Natural killer cell (primary cell): ENCODE measurements at places on chromosomes 11 and 22.

DNA sequence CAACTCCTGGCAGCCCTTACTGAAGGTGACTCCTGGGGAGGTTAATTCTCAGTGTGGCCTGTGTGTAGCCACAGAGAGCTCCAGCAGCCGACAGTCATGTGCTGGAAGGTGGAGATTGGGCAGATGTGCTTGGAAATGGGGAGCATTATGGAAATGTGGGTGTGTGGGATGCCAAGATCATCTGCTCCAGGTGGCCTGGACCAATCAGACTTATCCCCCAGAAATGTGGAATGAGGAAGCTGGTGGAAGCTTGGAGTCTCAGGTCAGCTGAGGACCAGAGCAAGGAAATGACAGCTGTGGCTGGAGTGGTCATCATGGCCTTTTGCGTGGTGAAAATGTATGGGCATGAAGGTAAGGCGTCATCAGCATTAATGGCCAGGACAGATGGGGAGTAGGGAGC, 234.0 kb downstream of the MIAT start:
- DNase-seq: no peak

GRCh38 chr11:46736615-46737014, 17.6 kb downstream of the F2 start:
- no peak for DNase-seq

DNA sequence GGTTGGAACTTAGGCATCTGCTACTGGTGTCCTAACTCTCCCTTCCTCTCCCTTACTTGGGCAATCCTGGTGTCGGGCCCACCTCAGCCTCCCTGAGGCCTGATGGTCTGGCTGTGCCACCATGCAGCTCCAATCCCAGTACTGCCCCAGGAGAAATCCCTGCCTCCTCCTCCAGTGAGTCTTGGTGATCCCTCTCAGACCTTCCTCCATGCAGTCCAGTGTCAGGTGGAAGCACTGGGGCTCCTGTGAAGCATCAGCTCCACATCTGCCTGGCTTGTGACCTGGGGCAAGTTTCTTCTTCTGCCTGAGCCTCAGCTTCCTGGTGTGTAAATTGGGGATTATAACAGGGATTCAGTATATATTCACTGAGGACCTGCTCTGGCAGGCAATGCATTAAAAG, 1.8 kb upstream of the PELI3 start:
- DNase-seq: no peak

- DNase-seq: no peak
Observed at GRCh38 chr11:100680070-100680469, 7.0 kb upstream of the ARHGAP42 start.

DNA sequence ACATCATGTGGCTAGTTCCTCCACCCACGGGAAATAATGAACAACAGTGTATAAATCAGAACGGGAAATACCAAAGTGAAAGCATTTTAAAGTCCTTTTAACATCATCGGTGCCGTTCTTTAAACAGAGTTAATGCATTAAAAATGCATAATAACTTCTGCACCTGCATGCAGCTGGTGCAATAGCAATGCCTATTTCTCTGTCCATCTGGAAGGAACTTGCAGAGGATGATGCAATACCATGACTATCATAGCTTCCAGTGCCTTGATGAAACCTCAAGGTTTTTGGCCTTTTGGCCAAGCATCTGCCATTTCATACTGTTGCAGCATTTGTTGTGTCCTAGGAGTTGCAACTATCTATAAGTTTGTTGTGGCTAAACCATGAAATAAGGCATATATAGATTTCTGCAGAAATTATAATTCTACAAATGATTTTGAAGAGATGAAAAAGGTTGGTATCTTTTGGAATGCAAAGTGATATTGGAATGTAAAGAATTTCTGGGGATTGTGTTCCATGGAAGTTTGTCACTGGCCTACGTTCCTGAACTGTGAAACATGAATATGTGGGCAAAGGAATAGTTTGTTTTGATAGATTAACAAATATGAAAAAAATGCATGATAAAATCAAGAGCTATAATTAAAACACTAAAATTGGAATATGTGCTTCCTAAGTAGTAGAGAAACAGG, 9.8 kb upstream of the EIF3F start:
- no peak for DNase-seq

GRCh38 chr11:78476066-78476465, 58.4 kb upstream of the GAB2 start:
- DNase-seq: no peak

DNA sequence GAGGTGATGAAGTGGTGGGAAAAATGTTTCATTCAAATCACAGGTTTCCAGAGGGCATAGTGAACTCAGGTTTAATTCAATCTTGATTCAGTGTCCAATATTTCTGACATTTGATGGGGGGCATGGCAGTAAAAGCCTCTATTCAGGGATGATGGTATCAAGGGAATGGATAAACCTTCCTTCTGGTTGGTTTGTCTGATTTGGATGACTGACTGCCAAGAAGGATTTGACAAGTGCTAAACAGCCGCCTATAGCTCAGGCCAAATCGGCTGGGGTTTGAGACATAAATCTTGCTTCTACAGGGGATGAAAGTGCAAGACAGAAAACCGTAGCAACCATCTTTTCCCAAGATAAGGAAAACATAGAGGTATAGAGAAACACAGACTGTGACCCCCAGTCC, 121.8 kb upstream of the C11orf87 start:
- no peak for DNase-seq

DNA sequence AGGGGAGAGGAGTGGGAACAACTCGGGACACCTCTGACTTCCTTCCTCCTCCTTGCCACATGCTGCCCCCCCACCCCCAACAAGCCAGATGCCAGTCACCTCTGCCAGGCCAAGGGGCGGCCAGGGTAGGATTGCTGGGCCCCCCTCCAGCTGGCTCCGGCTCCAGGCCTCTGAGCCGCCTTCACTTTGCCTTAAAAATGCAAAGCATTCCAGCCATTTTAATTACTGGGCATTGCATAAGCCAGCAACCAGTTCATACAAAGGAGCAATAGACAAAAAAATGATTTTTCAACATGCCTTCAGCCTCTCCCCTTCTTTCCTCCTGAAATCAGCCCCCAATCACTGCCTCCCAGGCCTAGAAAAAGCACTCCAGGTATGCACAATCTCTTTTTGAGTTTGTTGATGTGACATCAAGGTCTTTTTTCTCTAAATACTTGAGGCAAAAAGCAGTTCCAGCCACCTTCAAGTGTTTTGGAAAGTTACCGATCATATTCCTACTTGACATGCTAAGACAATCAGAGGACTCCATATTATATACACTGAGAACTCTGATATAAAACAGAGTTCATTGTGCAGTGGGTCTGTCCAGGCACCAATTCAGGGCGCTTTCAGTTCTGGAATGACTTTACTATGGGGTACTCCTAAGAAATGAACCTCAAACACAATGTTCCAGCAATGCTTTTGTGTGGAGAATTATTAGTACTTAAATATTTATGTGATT, 12.4 kb upstream of the TIMP3 start:
- DNase-seq: no peak

- no peak for DNase-seq
Observed at GRCh38 chr11:124656774-124657630, 16.5 kb downstream of the SIAE start.

DNA sequence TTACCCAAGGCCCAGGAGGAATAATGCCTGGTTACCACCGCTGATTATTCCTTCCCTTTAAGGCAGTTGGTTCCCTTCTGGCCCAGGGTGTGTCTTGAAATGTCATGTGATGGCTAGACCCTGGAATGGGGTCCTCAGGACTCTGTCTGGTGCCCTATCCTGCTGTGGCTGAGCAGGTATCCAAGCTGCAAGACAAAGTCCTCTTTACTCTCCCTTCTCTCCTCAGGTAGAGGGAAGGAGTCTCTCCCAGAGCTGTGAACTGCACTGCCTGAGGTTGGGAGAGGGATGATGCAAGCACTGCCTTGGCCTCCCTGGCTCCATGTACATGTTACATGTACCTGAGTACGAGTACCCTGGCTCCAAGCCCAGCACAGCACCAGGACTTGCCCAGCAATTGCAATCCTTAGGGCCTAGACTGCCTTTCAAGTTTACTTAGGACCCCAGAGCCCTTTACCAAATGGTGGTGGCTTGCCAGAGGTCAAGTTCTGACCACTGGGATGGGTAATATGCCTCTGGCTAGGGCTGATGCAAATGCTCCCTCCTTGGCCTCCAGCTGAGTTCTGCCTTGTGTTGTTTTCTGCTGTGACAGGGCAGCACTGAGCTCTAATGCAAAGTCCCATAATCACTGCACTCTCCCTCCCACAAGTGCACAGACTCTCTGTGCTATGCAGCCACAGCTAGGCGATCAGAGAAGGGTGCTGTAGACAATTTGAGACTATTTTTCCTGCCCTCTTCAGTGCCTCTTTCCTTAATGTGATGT, 20.7 kb upstream of the AQP11 start:
- no peak for DNase-seq

DNA sequence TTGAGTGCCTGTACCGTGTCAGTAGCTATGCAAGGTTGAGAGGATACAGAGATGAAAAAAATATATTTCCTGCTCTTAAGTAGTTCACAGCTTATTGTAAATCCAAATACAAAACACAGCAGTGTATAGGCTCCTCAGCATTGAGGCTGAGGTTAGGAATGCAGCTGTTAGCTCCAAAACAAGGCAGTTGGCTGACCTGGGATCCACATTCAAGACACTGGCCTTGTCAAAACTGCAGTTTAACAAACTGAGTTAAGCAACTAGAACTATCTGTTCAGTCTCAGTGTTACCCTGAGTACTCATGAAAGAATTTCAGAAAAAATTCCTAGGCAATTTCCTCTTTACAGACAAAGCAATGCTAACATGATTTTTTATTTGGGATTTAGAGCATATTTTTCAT, 42.8 kb downstream of the REXO2 start:
- DNase-seq: no peak

DNA sequence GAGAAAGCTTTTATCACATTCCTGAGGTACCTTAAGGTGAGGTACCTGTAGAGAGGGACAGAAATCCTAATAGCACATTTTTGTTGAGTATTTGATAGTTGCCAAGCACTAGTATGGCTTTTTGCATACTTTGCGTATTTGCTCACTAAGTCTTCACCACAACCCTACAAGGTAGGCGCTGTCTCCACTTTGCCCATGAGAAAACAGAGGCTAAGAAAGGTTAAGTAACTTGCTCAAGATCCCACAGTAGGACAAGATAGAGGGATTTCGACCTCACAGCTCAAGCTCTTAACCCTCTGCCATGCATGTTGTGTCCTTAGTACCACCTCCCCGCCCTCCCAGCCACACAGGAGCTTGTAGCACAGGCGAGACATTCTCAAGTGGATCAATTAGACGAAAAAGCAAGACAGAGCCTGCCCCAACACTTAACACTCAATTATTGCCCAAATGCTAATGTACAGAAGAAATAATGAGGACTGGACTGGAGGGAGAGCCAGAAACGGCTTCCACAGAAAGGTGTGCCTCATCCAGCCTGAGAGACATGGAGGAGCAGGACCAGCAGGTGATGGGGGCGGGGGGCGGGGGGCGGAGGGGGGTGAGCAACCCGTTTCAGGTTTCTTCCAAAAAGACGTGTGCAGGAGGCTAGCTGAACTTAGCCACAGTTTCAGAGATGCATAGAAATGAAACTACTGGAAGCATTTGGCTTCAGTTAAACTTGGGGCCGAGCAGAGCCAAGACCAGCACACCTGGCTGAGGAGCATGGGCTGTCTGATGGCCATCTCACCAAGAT, 26.7 kb upstream of the CD44 start:
- no peak for DNase-seq

DNA sequence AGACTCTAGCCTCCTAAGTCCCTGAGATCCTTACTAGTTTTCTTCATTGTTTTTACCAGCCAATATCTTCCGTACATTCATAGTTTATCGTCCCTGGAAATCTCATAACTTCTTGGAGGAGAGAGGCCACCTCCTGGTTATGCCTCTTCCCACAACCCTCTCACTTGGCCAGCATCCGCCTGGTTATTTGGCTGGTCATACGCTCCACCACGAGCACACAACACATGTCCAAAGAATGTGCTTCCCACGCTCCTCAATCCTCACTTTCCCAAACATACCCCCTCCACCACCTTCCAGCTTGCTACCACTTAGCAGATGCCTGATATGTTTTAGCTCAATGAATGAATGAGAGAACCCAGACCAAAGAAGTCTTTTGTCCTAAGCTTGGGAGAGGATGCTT, 83.5 kb upstream of the EIF3D start:
- DNase-seq: no peak

DNA sequence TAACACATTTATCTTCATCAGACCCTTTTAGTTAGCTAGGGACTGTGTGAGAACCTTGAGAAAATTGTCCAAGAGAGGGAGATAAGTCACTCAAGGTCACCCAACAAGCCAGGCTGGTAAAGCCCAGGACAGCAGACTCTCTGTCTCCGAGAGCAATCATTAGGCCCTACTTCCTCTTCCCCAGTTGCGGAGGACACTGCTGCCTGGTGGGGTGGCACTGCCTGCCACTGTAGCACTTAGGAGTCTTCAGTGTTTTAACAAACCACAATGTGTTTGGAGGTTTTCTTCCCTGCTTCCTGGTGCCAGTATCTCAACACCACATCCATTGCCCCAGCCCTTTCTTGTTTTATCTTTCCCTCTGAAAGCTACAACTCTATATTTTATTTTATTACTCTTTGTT, 132.1 kb upstream of the LDLRAD3 start:
- DNase-seq: no peak

DNA sequence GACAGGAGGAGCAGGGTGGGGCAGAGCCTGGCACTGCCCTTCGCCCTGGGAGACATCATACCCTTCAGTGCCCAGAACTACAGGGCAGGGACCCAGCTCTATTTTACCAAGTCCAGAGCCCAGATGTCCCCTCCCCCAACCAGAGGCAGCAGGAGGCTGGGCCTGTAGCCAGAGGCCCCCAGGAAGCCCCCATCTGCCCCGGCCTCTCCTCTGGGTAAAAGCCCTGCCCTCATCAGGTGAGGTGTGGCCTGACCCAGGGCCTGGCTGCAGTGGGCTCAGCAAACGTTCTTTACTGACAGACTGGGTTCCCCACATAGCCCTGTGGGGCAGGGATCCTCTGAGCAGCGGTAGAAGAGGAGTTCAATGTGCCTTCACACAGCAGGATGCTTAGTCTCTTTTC, 51.8 kb upstream of the SLC22A12 start:
- no peak for DNase-seq

GRCh38 chr11:85750646-85751045, 60.3 kb downstream of the SYTL2 start:
- peak; percentile 50 for DNase-seq

DNA sequence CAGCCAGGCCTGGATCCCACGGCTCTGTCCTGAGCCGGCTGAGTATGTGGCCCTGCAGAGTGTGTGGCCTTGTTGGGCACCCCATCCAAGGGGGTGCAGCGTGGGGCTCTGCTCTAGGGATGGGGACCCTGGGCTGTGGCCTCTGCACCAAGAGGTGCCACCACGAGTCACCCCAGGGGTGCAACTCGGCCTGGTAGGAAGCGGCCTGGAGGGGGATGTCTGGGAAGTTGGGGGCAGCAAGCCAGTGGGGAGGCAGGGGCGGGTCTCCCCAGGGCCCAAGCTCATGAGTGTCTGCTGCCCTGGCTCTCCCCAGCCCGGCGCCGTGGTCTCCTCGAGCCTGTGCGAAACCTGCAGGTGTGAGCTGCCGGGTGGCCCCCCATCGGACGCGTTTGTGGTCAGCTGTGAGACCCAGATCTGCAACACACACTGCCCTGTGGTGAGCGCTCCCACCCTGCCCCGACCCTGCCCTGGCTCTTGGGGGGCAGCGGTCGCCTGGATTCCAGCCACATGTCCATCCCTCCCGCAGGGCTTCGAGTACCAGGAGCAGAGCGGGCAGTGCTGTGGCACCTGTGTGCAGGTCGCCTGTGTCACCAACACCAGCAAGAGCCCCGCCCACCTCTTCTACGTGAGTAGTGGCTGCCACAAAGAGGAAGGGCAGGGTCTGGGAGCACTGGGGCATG, 24.2 kb upstream of the MUC5B start:
- DNase-seq: no peak

- no peak for DNase-seq
Observed at GRCh38 chr11:85751724-85752123, 59.2 kb downstream of the SYTL2 start.
